Melanocyte of skin (primary cell): ENCODE measurements at places on chromosomes 3 and 15. TPM values are rescaled to one million over a fixed set of nuclear protein-coding genes. Genes with fewer than 3 reads are reported as not detected.

Gene XCR1
- total RNA-seq = not detected in 2 replicates

Gene ACP3
- total RNA-seq = 0.36 TPM in 1 of 2 replicates, not detected in the other

Gene KPNA4
- total RNA-seq = 21.7 and 41.8 TPM in 2 replicates

Gene TTLL13
- under 0.01 TPM in 1 of 2 replicates, not detected in the other for total RNA-seq

Gene CRYGS
- 1.4 and 2.3 TPM in 2 replicates for total RNA-seq

Gene DUOXA2
- not detected in 2 replicates for total RNA-seq

Gene PLAAT1
- total RNA-seq = 0.33 and 1.9 TPM in 2 replicates

Gene ABHD6
- 49.4 and 64.7 TPM in 2 replicates for total RNA-seq

Gene DALRD3
- total RNA-seq = 41.2 and 41.3 TPM in 2 replicates

Gene STAC
- 0.33 and 1.9 TPM in 2 replicates for total RNA-seq

Gene ENTPD3
- total RNA-seq = 0.15 TPM in 1 of 2 replicates, not detected in the other

Gene ZMYND10
- total RNA-seq = 0.62 and 0.67 TPM in 2 replicates

Gene ARGFX
- total RNA-seq = not detected in 2 replicates

Gene LINGO1
- total RNA-seq = 4.7 and 8.3 TPM in 2 replicates

Gene ECE2
- not detected in 2 replicates for total RNA-seq

Gene TMCO5A
- not detected in 2 replicates for total RNA-seq

Gene SNURF
- 5.2 and 7.6 TPM in 2 replicates for total RNA-seq

Gene NPAP1
- not detected in 2 replicates for total RNA-seq

Gene PLA2G4E
- total RNA-seq = not detected in 2 replicates

Gene RAB43
- 25.3 and 29.0 TPM in 2 replicates for total RNA-seq
